ENCODE measurements at places on chromosomes 11 and 22.

DNA sequence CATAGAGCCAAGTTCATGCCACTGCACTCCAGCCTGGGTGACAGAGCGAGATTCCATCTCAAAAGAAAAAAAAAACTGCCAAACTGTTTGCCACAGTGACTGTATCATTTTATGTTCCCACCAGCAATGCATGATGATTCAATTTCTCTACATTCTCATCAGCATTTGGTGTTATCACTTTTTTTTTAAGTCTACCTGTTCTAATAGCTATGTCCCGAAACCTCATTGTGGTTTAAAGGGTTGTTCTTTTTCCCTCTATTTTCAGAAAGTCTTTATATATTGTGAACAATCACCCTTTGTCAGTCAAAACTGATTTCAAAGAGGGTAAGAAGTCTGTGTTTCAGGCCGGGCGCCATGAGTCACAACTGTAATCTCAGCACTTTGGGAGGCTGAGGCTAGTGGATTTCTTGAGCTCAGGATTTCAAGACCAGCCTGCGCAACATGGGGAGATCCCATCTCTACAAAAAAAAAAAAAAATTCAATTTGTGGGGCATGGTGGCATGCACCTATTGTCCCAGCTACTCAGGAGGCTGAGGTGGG lies 14.8 kb upstream of the FAM168A start:
- DNase-seq: no peak

- DNase-seq: no peak
Observed at GRCh38 chr11:95704865-95705264, 84.7 kb downstream of the FAM76B start.

GRCh38 chr22:43042101-43042780 lies 27.3 kb upstream of the PACSIN2 start:
- DNase-seq: no peak

GRCh38 chr11:73949912-73950311 lies 914 bp upstream of the DNAJB13 start:
- DNase-seq: no peak

DNA sequence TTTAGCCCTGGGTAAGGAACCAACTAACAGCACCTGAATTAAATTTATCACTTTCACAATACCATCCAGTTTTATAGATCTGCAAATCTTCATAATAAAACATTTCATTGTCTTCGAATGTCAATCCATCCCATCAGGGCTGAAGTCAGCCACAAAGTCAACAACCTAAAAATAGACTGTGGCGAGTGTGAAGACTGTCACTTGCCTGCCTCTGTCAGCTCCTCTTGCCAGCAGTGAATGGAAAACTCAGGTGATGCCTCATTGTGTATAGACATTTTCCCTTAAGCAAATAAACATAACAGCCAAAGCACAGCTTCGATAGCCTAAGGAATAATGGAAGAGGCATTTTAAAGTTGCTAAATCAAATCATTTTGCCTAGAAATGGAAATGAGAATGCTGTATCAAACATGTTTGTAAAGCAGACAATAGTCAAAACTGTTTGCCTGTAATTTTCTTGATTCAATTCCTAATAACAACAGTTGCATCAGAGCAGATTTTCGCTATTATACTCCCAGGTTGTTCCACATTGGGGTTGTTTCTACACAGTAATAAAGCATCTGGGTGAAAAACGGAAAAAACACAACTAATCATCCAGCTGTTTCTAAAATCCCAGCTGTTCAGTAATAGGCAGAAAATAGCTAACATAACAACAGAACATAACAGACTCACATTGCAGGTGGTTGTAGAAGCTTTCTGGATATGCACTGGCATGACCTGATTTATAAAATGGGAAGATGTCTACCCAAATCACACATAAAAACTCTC lies 15.7 kb downstream of the KCNA4 start:
- no peak for DNase-seq

DNA sequence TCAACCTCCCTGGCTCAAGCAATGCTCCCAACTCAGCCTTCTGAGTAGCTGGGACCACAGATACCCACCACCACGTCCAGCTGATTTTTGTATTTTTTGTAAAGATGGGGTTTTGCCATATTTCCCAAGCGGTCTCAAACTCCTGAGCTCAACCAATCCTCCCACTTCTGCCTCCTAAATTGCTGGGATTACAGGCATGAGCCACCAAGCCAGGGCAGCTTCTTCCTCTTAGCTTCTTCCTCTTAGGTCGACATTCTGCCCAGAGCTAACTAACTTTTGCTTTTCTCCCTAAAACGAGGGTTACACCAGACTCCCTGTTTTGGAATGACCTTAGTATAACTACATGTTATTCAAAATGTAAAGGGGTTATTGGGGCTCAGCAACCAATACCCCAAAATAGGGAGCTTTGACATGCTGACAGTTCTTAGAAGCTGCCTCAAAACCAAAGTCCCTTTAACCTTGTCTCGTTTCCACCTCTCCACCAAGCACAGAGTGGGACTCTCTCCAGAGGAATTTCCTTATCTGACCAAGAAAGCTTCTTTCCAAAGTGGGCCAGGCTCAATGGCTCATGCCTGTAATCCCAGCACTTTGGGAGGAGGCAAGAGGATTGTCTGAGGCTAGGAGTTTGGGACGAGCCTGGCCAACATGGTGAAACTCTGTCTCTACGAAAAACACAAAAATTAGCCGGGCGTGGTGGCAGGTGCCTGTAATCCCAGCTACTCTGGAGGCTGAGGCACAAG lies 7.0 kb downstream of the HPS5 start:
- no peak for DNase-seq

- DNase-seq: no peak
Observed at GRCh38 chr11:55342901-55343300, at the start of gene OR4A16. OR4A16 (plus strand) TSS chr11:55343201; CDS start chr11:55343201, 0 bp downstream.

- no peak for DNase-seq
Observed at GRCh38 chr11:82732734-82733443, 775 bp downstream of the FAM181B start.

DNA sequence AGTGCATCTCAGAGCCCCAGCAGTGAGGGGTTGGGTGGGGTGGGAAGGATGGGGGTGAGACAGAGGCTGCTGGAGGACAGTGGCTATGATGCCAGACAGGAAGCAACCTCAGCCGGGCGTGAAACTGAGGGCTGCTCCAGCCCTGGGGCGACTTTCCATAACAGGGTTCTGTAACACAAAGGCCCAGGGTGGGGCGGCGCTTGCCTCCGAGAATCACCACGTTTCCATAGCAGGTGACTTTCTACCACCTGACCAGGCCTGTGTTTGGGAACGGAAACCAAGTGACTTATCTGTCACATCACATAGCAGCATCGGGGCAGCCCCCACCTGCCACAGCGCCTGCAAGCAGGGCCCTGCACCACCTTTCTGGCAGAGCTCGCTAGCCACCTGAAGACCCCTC lies 85.8 kb downstream of the TRMU start:
- DNase-seq: no peak

GRCh38 chr11:73389134-73389525 lies 12.9 kb downstream of the RELT start:
- no peak for DNase-seq

- DNase-seq: no peak
Observed at GRCh38 chr11:46382646-46383403, 1.4 kb downstream of the MDK start.

DNA sequence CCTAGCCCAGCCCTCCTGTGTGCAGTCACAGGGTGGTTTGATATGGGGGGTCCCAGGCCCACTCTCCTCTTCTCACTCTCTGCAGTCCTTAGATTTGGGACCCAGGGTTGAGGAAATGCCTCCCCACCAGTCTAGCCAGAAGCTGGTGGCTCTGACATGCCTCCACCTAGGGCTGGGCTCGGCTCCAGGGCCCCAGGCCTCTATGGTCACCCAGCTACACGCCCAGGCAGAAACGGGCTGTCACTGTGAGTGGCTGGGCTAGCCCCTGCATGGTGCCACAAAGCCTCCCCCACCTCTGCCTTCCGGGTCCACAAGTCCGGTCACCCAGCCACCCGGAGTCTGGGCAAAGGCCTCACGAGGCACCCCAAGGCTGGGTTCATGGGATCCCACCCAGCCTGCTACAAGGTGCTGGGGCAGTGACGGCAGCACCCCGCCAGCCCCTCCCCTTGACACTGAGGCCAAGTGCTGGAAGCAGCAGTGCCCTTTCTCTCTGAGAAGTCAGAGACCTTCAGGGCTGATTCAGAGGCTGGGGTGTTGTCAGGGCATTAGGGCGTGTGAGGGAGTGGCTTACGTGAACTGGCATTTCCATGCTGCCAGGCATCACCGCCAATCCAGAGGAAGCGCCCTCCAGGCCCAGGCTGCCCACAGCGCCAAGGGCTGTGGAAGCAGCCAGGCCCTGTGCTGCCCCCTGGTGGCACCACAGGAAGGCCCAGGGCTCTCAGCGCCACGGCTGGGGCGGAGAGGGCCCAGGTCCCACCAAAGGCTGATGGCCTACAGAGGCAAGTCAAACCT lies 638 bp upstream of the PITPNM1 start:
- DNase-seq: peak; percentile 91

GRCh38 chr11:122863704-122864326 lies 18.7 kb upstream of the JHY start:
- DNase-seq: no peak

- DNase-seq: no peak
Observed at GRCh38 chr11:90179923-90180322, 42.9 kb downstream of the CHORDC1 start.

GRCh38 chr11:44949160-44950030 lies 1.3 kb downstream of the TP53I11 start:
- DNase-seq: no peak

GRCh38 chr22:48896766-48897644 lies 930.7 kb downstream of the BRD1 start:
- DNase-seq: no peak

DNA sequence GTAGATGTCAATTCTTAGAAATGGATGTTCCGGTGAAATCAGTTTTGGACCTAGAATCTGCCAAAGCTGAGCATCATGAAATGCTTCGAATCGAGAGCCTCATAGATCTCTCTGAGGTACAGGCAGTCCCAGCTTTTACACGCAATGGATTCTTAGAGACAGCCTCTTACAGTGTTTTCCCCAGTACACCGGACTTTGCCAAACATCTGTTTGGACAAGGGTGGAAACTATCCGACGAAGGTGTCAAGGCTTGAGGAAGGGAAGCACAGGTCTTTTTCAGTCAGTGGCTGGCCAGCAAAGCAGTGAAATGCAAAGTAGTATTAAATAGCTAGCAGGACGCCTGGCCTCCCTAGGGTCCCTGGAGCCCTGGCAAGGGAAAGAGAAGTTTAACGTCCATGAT lies 4.9 kb downstream of the GRK3 start:
- no peak for DNase-seq

- DNase-seq: no peak
Observed at GRCh38 chr11:34006876-34007275, 44.7 kb upstream of the CAPRIN1 start.

DNA sequence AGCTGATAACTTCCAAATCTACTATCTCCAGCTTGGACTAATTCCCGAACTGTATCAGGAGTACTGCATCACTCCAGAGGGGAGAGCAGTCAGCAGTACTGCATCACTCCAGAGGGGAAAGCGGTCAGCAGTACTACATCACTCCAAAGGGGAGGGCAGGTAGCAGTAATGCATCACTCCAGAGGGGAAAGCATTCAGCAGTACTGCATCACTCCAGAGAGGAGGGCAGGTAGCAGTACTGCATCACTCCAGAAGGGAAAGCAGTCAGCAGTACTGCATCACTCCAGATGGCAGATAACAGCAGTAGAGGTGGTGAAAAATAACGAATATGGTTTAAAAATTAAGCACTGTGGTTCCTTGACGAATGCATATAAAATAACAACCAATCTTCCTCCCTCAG lies 8.4 kb downstream of the CWC15 start:
- no peak for DNase-seq

GRCh38 chr11:102085864-102086551 lies 24.2 kb upstream of the YAP1 start:
- DNase-seq: no peak

- no peak for DNase-seq
Observed at GRCh38 chr11:11620173-11620920, 1.5 kb downstream of the GALNT18 start.

- DNase-seq: no peak
Observed at GRCh38 chr22:20413217-20414058, 19.5 kb downstream of the ZNF74 start.

DNA sequence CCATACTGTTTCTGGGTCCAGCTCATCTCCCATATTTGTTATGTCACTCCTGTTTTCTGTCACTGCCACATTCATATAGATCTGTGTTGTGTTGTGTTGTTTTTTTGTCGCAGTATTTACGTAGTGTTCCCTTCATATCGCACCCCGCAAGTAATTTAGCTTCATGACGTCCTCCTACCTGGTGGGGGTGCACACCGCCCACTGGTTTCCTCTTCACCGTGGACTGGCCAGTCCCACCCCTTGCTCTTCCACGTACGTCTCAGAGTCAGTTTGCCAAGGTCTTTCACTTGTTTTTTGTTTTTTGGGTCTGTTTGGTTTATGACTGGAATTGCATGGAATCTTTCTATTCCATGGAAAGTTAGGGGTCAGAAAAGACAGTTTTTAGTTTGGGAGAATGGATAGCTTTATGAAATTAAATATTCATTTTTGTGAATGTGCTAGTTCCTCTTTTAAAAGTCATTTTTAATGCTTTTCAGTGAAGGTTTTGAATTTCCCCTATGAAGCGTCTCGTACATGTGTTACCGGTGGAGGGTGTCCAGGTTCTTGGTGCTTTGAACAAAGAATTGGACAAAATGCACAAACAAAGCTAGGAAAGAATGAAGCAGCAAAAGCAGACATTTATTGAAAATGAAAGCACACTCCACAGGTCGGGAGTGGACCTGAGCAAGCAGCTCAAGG lies 134.3 kb downstream of the TBC1D22A start:
- no peak for DNase-seq

DNA sequence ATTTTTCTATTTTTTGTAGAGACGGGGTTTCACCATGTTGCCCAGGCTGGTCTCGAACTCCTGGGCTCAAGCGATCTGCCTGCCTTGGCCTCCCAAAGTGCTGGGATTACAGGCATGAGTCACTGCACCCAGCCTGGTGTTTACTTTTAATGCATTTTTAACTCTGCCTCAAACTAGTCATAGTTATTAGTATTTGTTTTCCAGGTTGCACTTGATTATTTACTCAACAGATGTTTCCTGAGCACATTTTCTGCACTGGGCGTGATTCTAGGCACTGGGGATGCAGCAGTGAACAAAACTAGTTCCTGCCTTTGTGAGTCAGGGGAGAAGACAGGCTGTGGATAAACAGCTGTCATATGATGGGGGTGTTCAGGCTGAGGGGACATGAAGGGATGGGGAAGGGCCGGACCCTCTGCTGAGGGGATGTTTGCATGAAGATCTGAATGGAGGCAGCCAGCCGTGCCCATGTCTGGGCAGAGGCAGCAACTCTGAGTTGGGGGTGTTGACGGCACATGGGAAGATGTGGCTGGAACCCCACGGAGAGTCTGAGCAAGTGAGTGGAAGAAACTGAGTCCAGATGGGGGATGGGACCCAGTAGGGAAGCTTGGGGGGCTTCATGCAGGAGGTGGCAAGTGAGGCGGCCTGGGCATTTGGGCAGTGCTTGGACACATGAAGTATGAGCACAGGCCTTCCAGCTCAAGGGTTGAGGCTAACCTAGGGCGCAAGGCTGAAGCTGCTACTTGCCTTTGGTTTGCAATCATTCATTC lies 34.4 kb downstream of the MPPED1 start:
- DNase-seq: no peak
